ENCODE measurements at places on chromosomes 16 and 17.

- no peak for ATAC-seq
Measured at GRCh38 chr16:77113835-77114234, 77.2 kb upstream of the MON1B start.

DNA sequence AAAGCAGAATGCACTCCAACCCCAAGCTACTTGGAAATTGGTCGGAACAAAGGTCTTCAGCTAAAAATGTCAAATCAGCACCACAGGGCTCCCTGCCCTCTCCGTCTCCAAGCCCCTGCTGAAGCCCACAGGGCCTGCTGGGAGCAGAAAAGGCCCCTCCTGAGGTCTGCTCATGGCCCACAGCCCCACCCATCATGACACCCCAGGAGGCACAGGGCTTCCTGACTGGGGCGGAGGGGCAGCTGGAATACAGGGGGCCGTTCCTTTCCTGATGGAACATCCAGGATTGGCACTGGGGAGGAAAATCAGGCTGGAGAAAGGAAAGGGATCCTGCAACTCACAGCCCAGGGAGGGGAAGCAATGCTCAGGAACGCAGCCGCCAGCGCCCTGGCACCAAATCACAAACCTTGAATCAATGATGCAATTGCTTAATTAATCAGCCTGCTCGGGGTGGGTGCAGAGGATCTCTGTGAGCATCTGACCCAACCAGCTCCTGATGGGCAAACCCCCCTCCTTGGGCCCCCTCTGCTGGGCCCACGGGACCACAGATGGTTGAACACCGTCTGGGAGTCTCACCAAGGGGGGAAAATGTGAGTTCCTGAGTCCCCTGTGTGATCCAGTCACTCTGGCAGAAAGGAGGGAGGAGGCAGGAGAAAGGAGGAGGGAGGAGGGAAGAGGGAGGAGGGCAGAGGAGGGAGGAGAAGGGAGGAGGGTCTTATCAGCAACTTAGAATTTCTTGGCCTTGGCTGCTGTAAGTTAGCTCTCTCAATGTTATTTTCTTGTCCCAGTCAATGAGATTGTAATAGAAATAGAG, 155.5 kb downstream of the ZNF423 start:
- ATAC-seq, result no peak

DNA sequence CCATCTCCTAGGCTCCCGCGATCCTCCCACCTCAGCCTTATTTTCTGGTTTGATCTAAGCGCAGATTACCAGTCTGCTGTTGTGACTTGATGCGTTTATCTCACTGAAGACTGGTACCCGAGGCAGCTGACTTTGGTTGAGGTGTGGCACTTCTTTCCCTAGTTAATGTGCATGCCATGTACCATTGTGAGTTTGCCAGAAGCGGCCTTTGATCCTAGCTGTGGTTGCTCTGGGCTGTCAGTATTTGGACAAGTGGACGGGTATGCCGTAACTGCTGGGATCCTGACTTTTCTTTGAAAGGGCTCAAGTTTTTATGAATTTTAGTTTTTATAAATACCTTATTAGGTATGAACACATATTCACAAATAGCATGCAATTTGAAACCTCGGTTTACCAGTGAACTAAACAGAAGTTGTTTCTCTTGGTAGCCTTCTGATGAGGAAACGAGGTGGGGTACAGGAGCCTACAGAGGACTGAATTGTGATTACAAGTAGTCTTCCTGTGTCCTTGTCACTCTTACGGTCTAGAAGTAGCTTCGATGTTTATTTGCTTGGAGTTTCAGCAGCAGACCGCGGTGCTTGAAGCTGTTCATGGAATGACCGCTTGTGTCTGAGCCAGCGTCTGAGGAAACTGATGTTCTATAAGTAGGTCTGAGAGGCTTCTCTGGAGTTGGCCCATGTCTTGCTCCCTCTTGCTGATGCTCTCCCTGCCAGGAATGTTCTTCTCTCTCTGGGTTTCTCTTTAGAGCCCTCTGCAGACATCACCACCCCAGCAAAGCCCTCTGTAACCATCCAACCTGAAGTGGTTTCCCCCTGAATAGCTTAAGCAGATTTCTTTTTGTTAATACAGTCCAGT, 40.0 kb downstream of the SEC14L1 start:
- no peak for ATAC-seq

GRCh38 chr17:9386401-9386800, 189.2 kb downstream of the STX8 start:
- ATAC-seq, result no peak

- ATAC-seq, result no peak
Measured at GRCh38 chr17:10756185-10756584, 26.4 kb upstream of the TMEM220 start.

DNA sequence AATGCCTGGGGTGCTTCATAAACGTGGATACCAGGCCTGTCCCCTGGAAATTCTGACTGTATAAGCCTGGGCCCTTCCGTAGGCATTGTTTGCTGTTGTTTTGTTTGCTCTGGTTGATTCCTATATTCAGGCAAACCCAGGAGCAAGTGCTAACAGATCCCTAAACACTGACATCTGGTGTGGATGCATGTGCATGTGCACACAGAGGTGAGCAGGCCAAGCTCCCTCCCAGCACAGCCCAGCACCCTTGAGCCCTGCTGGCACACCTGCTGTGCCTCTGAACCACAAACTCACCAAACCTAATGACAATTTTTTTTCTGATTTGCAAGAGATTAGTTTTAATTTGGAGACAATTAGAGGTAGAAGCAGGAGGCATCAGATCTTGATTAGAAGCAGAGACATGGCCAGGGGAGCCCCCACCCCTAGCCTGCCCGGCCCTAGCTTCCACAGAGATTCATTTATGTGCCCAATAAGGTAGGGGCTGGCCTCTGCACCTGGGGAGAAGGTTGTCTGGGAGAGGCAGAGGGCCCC, 40.4 kb downstream of the TMEM132E start:
- ATAC-seq, result no peak

- no peak for ATAC-seq
Measured at GRCh38 chr17:50793007-50793406, 25.7 kb upstream of the ANKRD40CL start.

DNA sequence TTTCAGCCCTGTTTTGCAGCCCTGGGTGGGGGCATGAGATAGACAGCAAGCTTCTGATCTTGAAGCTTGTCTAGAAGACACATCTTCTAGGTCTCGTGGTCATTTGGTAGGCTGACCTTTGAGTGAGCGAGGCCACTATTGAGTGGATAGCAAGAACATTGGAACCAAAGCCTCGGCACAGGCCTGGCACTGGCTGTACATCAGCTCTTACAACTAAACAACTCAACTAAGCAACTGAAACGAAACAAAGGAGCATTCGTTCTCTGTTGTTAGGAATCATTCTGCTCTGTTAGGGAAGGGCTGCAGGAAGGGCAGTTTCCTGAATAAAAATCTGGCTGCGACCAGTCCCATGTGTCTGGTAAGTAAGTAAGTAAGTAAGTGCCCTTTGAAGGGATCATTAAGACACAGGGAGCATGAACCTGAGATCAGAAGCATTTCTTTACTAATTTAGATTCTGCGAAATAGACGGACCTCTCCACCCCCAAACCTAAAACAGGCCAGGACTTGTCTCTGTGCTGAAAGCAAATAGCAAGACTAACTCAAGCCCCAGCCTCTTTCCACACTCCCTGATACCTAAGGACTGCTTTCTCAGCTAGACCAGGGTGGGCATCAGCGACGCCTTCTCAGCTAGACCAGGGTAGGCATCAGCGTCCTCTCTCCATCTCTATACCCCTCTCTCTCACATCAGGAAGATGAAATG, 22.7 kb downstream of the CYB561 start:
- no peak for ATAC-seq

DNA sequence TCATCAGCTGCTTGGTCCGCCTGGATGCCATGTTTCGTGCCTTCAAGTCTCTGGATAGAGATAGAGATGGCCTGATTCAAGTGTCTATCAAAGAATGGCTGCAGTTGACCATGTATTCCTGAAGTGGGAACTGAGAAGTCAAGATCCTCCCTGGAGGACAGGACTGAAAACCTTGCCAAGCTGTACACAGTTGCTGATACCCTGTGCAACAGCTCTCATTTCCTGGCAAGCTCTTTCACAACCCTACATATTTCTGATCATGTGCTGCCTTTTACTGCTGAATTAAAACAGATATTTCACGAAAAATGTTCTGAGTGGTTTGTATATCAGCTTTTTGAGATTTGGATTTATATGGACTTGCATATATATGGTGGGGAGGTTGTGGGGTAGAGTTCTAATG, 898 bp downstream of the CAPNS2 start:
- ATAC-seq, result no peak

- no peak for ATAC-seq
Measured at GRCh38 chr16:54655121-54655590, 275.5 kb upstream of the IRX5 start.

GRCh38 chr16:66304961-66305360, 61.5 kb upstream of the CDH5 start:
- ATAC-seq, result no peak

- no peak for ATAC-seq
Measured at GRCh38 chr16:69520413-69520799, 45.4 kb upstream of the NFAT5 start.

- no peak for ATAC-seq
Measured at GRCh38 chr17:74119049-74119580, 84.4 kb upstream of the RPL38 start.

DNA sequence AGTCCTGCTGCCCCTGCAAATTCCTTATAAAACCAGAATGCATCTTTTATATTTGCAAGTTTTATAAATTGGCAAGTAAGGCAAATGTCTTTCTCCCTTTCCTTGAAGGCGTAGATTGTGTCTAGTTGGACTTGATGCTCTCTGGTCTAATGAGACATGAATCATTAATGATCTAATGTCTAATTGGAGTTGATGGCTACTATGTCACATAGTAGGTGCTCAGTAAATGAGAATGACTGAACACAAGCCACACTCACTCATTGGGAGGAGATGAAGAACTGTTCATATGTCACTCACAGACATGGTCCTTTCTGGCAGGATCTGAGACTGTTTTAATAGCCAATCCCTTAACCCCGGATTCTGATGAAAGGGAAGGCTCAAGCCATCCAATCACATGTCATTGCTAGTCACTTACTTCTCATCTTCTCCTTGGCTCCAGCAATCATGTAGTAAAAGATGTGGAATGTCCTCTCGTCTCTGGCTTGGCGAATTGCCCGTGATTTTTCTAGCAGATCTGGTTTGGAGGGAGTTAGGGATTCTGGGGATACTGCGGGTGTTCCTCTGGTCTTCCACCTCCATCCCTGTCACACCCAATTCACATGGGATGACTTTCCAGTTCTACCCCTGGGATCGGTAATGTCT, 81.0 kb downstream of the MYH11 start:
- ATAC-seq, result no peak

DNA sequence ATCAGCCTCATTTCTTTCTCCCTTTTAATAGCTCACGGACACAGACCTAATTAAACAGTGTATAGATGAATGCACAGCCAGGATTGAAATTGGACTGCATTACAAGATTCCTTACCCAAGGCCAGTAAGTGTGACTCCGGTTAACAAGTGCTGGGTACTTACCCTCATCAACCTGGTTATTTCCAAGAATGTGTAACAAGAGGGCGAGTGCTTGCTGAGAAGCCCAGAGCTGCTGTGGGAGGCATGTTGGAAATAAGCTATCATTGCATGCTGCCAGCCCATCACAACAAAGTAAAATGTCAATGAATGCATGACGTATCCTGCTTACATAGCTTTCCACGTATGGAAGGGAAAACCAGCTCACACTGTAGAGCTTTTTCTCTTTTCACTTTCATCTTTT, 19.5 kb downstream of the LYRM1 start:
- peak; percentile 74 for ATAC-seq

GRCh38 chr16:48829336-48830310, 219.6 kb upstream of the N4BP1 start:
- ATAC-seq, result no peak

DNA sequence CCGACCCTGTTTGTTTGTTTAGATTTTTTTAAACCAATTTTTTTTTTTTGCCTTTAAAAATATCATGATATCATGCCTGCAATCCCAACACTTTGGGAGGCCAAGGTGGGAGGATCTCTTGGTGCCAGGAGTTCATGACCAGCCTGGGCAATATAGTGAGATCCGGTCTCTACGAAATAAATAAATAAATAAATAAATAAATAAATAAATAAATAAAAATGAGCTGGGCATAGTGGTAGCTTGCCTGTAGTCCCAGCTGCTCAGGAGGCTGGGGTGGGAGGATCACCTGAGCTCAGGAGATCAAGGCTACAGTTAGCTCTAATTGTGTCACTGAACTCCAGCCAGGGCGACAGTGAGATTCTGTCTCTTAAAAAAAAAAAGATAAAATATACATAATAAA, 8.1 kb upstream of the IGF2BP1 start:
- ATAC-seq, result no peak

GRCh38 chr16:82598771-82599170, 28.0 kb upstream of the CDH13 start:
- ATAC-seq, result no peak

- no peak for ATAC-seq
Measured at GRCh38 chr17:44913676-44914075, 1.6 kb downstream of the GFAP start.

- ATAC-seq, result no peak
Measured at GRCh38 chr17:21371511-21372081, 4.6 kb upstream of the KCNJ12 start.

DNA sequence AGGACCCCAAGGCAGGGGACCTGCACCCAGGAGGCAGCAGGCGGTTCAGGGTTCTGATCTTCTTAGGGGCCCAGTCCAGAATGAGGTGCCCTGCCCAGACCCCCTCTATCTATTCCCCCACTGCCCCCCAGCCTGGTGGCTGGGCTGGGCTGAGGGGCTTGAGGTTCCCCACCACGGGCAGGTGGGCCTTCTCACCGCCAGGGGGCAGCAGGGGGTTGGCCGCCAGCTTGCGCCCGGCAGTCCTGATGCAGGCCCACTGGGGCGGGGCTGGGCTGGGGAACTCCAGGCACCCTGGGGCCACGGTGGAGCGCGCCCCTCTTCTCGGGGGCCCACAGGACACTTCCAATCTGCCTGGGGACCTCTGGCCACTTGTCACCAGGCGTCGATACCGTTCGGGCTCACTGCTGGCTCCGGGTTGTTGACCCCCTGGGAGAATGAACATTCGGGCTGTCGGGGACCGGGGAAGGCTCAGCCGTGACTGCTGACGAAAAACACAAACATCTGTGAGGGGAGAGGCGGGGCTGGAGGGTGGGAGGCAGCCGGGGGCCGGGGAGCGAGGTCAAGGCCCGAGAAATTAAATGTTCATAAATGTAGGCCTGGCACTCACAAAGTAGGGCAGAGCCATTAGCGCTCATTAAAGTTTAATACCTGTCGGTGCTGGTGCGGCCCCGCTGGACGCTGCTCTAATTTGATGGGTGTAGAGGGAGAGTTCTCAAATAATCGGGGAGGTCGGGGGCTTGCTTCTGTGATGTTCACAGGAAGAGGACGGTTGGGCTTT, 219.3 kb upstream of the GSE1 start:
- ATAC-seq, result peak; percentile 75

DNA sequence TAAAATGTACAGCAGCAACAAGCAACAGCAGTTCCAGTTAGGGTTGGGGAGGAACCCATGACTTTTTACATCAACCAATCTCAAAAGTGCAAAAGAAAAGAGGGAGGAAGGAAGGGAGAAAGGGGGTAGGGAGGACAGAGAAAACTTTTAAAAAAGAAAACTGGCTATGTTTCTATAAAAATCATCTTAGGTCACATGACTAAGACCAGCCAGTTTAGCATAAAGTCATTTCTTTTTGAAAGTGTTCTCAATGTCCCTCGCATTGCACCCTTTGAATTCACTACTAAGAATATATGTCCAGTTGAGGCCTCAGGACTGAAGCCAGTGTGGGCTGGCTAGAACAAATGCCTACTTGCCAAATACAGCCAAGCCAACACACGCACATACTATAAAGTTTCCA, 28.9 kb downstream of the DCUN1D3 start:
- ATAC-seq, result no peak

Measured in activated T-helper 17 cell treated with anti-CD3 and anti-CD28 coated beads, Interleukin-2, amount 50 U/mL, for 72 hours (primary cell).